ENCODE measurements at places on chromosomes 12 and 14. TPM values are rescaled to one million over a fixed set of nuclear protein-coding genes. Genes with fewer than 3 reads are reported as not detected.

DNA sequence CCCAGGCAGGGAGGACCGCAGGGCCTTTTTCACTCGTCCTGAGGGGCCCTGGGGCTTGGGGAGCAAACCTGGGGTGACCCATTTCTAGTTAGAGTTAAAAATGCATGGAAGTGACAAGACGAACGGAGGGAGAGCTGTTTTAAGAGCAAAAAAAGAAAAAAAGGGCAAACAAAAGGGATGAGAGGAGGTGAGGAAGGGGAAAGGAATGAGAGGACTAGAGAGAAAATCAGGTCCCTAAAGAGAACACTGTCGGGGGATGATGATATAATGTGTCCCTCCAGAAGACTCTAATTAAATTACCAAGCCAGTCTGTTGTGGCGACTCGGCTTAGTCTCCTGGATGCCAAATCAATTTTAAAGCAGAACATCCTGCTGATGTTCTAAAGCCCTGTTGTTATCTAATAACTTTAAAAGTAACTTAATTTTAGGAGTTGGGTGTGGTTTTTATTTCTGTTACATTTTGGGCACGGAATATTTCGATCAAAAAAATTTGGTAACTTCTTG lies 1.1 kb downstream of the ANO6 start:
- peak; percentile 30 for DNase-seq

DNA sequence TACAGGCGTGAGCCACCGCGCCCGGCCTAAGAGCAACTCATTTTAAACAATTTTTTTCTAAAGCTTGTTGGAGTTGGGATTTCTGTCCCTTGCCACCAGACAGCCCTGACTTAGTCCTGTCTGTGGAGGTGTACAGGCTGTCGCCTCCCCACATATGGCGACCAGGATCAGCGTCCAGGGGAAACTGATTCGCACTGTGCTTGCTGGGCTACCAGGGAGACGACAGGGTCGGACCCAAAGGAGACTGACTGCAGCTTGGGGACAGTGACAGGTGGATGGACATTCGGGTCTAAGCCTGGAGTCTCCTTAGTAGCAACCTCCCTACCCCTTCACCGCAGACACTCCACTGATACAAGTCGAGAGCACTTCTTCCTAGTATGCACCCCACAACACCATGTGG lies 40.3 kb downstream of the TRAFD1 start:
- no peak for DNase-seq

DNA sequence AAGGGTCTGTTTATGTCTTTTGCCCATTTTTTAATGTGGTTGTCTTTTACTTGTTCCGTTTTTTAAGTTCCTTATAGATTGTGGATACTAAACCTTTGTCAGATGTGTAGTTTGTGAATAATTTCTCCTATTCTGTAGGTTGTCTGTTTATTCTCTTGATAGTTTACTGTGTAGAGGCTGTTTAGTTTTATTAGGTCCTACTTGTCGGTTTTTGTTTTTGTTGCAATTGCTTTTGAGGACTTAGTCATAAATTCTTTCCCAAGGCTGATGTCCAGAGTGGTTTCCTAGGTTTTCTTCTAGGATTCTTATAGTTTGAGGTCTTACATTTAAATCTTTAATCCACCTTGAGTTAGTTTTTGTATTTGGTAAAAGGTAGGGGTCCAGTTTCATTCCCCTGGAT lies 33.9 kb downstream of the SLC39A9 start:
- DNase-seq, result no peak

- DNase-seq, result peak; percentile 51
These were observed 93.3 kb downstream of the RFLNA start for GRCh38 chr12:124388038-124388671.

BIN2 gene
- polyA plus RNA-seq, result 2.6 TPM

GRCh38 chr14:58315606-58316005 lies 17.3 kb downstream of the ARID4A start:
- DNase-seq, result no peak

DNA sequence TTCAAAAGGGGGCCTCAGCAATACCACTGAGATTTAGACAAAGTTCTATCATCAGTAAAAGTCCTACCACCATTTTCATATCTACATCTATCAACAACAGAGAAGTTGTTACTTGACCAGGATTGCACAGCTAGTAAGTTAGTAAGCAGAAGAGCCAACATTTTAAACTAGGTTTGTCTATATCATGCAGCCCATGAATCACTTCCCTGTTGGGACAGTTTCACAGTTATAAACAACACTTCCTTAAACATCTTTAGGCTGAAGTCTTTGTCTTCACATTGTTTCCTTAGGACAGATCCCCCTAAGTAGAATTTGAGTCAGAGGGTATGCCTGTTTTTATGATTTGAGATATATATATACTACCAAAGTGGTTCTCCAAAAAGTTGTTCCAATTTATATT lies 68.5 kb downstream of the DAO start:
- peak; percentile 16 for DNase-seq

- no peak for DNase-seq
These were observed 435.8 kb downstream of the RPL10L start for GRCh38 chr14:46215801-46216200.

GRCh38 chr14:93115069-93115820 lies 480 bp downstream of the ITPK1 start:
- peak; percentile 94 for DNase-seq
